ENCODE measurements at places on chromosomes 2 and 18. TPM values are rescaled to one million over a fixed set of nuclear protein-coding genes. Genes with fewer than 3 reads are reported as not detected.

DNA sequence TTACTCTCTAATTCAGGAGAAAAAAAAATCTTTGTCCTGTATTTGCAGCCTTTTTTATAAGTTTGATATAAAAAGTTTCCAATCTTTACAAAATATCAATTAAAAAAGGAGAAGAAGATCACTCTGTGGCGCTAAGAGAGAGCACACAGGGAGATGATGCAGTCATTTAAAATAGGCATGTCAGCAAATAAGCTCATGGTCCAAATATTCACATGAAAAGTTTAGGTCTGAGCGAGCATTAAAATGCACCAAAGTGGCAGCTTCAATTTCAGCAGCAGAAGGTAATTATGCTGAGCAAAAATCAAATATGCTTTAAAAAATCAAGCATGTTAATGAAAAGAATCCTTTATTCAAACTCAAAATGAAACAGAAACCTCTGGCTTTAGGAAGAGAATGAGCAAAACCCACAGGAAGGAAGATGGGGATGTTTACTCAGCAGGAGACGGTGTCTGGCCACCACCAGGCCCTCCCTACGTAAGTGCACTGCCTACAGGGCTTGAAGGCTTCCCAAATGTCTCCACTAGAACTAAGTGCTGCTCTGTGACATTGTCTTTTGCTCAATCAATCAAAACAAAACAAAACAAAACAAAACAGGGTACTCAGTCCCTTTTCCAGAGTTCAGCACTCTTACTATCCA, 120.4 kb downstream of the L3MBTL4 start:
- DNase-seq: no peak

Gene PLEKHM3
- total RNA-seq: 25.8 TPM

Gene KCNG2
- total RNA-seq: 0.50 TPM

Gene NOSTRIN
- total RNA-seq: 45.2 TPM

DNA sequence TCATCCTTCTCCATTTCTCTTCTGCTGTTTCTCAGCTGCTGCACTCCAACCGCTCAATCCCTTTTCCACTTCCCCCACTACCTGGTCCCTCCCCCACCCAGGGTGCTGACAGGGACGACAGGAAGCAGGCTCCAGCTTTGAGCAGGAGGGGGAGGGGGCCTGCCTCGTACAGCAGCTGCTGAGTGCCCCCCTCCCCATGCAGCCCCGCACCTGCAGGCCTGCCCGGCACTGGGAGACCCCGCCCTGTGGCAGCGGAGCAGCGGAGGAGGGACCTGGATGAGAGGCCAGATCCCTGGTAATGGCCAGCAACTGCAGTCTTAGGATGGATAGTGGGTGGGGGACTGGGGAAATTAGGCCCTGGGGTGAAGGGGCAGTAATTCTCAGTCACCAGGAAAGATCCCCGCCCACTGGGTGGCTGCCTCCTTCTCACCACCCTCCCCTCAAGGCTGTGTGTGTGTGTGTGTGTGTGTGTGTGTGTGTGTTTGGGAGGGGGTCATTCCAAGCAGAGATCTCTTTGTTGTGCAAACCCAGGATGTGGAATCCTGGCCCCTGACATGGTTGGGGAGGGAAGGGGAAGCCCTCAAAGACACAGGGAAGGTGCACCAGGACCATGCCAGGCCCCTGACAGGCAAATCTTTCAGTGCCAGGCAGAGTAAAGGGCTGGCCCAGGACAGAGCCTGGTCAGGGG, 6.8 kb upstream of the CRYBA2 start:
- no peak for DNase-seq

GRCh38 chr2:157875641-157876065, 477 bp downstream of the ACVR1 start:
- peak; percentile 75 for DNase-seq

GRCh38 chr18:13302040-13302439, 83.5 kb downstream of the LDLRAD4 start:
- DNase-seq: no peak

GRCh38 chr2:71558300-71559051, 105.1 kb downstream of the DYSF start:
- DNase-seq: peak; percentile 25

DNA sequence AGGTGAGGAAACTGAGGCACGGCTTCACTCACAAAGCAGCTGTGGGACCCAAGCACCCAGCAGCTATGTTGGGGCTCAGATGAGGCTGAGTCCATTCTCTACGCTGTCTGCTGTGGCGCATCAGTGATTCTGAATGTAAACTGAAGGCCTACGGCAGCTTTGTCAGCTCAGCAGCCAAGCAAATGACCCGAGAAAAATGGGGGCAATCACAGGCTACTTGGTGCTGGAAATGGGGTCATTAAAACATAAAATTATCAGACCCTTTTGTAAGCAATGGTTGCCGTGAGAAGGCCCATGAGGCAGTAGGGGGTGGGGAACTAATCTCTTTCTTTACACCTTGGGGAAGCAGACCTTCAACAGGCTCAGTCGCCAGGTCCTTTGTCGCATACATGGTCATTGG, 84.0 kb upstream of the ZCCHC2 start:
- no peak for DNase-seq

GRCh38 chr2:170771421-170771937, 1.3 kb downstream of the ERICH2 start:
- DNase-seq: no peak

Gene ANKRD30BL
- total RNA-seq: not detected

- DNase-seq: no peak
These were observed 130.2 kb downstream of the DTNA start for GRCh38 chr18:34840256-34840826.

Gene ASB18
- total RNA-seq: not detected

DNA sequence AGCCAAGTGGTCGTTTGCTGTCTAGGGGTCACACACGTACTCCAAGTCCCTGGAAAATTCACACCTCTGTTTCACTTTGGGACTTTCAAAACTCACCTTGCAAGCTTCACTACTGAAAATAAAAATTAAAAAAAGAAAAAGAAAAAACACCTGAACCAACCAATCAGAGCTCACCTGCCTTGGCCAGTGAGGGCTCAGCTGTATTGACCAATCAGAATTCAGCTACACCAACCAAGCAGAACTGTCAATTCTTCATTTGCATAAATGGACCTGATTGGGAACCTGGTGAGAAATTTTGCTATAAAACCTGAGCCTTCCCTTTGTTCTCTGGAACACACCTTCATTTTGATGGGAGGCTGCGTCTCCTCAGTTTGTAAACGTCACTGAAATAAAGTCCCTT, 176.4 kb downstream of the TTC32 start:
- DNase-seq: no peak

- DNase-seq: no peak
These were observed 304.3 kb downstream of the CELF4 start for GRCh38 chr18:37261246-37261840.

DNA sequence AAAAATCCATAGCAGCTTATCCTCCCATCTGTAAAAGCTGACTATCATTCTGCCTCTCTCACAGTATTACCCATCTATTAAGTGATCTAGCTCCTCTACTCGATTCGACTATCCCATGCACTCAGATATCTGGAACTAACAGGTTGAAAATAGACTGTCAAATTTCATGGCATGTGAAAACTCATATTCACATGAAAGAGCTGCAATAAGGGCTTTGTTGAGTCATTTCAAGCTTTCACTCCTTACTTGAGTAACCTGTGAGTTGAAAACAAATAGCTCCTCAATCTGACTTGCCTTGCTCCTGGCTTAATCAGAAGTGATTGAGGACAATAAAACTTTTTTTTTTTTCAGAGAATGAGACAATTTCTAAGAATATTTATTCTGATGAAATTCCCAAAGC, 192.4 kb upstream of the ERBB4 start:
- no peak for DNase-seq

GRCh38 chr18:74382481-74383017, 66.9 kb downstream of the C18orf63 start:
- no peak for DNase-seq

DNA sequence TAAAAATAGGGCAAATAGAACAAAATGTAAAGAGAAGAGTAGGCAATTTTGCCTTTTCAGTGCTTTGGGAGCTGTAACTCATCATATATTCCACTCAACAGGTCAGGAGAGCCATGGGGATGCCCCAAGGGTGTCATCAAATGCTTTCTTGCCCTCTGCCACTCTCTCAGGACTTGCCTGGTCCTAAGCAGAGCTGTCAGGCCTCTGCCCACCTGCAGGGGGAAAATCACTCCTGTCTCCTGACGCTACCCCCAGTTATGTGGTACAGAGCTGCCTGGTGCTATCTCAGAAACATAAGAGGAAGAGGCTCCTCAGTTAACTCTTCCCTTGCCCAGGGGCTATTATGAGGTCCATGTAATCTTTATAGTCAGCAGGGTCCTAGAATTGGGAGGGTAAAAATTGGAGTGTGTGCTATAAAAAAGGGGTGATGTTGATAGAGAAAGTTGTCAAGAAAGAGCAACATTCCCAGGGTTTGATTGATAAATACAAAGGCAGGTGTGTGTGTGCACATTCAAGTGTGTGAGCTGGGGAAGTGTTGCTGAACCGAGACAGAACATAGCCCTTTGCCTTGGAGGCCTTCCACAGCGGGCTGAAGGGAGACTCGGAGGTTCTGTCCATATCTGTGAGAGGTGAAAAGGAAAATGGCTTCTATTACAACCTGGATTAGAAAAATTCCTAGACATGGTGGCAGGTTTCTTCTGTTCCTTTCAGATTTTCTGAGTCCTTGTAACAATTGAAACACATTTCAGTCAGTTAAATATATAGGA, 25.4 kb downstream of the PTPRM start:
- DNase-seq: no peak

- DNase-seq: no peak
These were observed 1.6 kb downstream of the EHD3 start for GRCh38 chr2:31235504-31235902.
